ENCODE measurements at places on chromosomes 3 and 15.

DNA sequence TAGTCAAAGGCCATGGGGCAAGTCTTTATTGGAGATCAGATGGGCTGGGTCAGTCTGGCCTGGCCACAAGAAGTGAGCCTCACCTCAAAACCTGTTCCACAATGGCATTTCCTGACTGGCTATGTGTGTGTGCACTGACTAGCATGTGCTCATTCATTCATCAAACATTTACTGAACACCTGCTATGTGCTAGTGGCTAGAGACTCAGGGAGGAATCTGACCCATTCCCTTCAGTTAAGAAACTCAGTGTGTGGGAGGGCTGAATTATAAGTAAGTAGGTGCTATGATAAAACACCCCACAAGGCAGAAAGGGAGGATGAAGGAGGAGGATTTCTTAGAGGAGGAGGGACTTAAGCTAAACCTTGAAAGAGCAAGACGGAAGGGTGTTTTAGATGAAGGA lies 5.4 kb upstream of the CGNL1 start:
- DNase-seq = no peak

DNA sequence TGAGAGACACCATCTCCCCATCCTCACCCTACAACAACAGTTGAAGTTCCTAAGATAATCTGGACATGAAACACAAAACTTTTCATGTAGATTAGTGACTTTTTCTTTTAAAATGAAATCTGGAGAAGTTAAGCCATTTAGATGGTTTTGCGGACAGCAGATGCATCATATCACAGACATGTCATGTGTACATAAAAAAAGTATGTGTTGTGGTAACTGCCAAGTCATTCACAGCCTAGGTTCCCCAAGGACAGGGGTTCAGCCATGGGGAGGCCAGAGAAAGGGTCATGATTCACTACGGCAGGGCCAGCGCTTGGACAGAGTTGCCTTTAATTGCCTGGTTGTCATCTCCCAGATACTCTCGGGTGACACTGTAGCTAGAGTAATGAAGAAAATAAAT lies 163.2 kb downstream of the PDZRN3 start:
- no peak for DNase-seq

- DNase-seq = no peak
These were observed 161.0 kb upstream of the HES1 start for GRCh38 chr3:193974671-193975535.

DNA sequence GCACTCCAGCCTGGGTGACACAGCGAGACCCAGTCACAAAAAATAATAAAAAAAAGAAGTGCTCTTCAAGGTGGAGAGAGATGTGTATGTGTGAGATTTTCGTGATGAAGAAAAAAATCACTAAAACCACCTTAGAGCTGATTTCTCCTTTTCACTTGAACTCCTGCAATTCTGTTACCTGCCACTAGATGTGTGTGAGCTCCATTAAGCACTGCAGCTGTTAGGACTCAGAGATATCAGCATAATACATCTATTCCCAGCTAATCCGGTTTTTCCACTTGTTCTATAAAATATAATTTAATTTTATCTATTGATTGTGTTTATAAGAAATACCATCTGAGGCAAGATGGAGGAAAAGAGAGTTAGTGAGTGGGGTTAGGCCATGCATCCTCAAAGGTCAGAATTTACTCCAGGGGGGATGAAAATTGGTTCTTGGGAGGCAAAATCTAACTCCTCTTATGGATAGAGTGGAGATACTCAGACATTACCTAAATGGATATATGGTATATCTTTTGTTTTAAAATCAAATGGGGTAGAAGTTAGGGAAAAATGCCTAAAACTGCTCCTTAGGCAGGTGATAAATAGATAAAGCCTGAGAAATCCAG lies 152.7 kb downstream of the IL20RB start:
- DNase-seq = no peak

GRCh38 chr3:12287727-12288181 lies 1.1 kb upstream of the PPARG start:
- no peak for DNase-seq

DNA sequence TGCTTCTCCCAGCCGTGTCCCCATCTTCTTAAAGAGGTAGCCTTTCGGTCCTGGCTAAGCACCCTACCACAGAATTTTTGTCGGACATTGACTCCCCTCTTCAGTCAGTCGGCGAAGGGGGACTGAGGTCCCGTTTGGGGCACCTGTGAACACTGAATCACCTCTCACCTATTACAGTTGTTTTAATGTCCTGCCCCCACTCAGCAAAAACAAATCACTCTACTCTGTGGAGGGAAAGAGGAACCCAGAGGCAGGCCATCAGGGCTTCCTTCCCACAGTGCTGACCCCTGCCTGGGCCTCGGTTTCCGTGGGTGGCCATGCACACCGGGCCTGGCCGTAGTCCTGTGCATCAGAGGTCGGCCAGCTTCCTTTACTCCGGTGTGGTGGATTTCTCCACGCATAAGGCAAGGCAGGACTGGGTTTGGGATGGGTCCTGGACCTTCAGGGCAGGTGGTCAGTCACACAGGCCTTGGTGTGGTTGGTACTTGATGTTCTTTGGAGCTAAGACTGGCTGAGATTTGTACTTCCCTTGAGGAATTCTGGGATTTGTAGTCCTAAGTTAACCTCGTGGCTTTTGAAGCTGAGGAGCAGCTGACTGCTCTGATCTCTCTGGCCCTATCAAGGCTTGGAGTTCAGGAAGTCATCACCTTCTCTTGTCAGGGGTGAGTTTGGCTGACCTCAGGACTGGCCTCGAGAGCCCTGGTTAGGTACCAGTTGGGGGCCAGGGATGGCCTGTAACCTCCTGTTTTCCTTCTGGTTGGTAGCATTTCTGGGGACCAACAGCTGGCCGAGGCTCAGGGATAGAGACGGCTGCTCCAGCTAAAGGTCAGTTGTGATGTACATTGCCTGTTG lies 627 bp upstream of the FAM131A start:
- DNase-seq = no peak

DNA sequence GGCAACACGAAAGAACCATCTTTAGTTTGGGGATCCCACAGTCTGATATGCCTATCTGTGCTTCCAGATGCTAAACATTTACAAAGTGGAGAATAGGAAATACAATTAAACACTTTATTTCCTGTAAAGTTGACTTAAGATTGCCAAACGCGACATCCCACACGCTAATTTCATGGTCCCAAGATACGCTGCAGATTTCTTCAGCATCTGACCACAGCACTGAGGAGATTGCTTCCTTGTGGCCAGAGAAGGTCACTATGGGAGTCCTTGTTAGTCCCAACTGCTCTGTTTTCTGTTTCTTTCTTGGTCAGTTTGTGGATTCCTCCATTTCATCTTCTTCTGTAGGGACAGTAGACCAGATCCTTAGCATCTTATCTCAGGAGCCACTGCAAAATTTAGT lies 43.3 kb downstream of the ASB7 start:
- DNase-seq = no peak

- no peak for DNase-seq
These were observed 7.3 kb downstream of the FLNB start for GRCh38 chr3:58015520-58015915.

- DNase-seq = no peak
These were observed 73.2 kb upstream of the UBP1 start for GRCh38 chr3:33513262-33513863.

DNA sequence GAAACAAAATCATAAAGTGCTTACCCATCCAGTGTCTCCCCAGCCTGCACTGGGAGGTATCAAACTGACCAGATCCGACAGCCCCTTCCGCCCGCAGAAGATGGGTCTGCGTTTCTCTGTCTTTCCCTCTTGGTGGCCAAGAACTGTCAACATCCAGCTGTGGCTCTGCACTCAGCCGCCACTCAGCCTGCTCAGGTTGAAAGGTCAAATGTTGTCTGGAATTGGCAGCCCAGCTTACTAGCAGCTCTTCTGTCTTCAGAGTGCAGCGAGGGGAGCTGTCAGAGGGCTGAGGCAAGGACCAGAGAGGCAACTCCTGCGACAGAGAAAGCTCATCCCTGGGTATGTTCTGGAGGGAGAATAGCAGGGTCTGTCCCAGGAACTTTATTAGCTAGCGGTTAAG lies 45.4 kb downstream of the GOLGA6L2 start:
- DNase-seq = no peak

DNA sequence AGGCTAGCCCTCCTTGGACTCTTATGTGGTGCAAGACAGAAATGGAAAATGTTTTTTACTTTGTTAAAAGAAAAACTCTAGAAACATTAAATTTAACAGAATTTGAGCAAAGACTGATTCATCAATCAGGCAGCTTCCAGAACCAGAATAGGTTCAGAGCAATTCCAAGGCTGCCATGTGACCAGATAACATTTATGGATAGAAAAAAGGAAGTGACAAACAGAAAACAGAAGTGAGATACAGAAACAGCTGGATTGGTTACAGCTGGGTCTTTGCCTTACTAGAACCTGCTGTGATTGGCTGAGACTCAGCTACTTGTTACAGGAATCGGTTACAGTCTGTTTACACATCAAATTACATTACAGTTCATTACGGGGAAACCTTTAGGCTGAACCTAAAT lies 22.5 kb upstream of the OTOL1 start:
- no peak for DNase-seq

Measured in stimulated activated CD8-positive, alpha-beta memory T cell treated with anti-CD3 and anti-CD28 coated beads, Interleukin-15, amount 100 ng/mL, for 4 hours (primary cell).